ENCODE measurements at places on chromosomes 11 and 22.
A peak's percentile ranks its signal among the peaks of the same experiment; 100 is the strongest.

DNA sequence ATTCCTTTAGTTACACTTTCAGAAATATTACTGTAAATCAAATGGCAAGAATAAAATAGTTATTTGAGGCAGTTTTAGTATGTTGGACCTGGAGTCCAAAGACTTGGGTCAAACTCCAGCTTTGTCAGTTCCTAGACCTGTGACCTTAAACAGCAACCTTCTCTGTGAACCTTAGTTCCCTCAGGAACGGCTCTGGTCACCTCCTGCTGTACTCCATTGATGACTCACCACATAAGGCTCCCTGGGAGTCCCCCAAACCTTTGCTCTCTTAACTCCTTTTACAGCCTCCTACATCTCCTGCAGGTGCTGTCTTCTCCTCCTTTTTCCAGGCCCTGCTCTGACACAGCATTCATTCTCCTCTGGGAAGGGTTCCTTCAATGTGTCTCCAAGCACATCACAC, 29.1 kb downstream of the LIMK2 start:
- DNase-seq = no peak

GRCh38 chr22:48963405-48963804, 864.3 kb downstream of the BRD1 start:
- no peak for DNase-seq

GRCh38 chr11:125947419-125948277, 1.8 kb downstream of the VSIG10L2 start:
- DNase-seq = no peak

DNA sequence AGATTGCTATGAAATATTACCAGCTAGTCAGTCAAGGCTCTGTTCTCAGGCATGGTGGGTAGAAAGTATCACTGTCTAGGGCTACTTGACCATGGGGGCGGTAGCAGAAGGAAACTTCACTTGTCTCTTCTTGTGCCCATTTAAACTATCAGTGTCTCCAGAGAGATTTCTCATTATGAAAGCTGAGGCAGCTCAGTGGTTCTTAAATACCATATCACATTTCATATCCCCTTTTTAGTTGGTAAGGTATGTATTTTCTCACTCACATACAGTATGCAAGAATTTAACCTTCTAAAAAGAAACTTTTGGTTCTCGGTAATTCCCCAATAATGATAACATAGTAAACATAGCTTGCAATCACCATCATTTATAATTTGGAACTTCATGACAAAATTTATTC, 1180.0 kb upstream of the TENM4 start:
- DNase-seq = no peak

DNA sequence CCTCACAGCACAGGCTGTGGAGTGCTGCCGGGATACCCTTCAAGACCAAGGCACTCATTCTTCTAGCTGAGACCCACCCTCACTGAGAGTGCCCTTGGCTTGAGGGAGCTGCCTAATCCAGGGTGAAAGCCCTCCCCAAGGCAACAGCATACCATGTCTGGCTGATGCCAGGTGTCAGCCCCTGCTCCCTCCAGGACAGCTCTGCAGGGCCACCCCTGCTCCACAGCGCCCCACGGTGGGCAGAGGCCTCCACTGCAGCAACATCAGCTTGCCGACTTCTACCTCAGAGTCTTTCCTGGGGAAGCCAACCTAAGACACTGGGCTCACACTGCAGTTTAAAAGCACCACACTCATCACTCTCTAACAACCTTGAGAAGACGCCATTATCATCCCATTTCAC, 29.0 kb downstream of the TTLL1 start:
- peak; percentile 29 for DNase-seq

GRCh38 chr11:57316017-57316416, 8.7 kb downstream of the TNKS1BP1 start:
- DNase-seq = no peak
